ENCODE measurements at places on chromosomes 1 and 21.
A peak's percentile ranks its signal among the peaks of the same experiment; 100 is the strongest.

- DNase-seq: peak; percentile 22
Observed at GRCh38 chr1:222749927-222750326, 12.9 kb downstream of the FAM177B start.

DNA sequence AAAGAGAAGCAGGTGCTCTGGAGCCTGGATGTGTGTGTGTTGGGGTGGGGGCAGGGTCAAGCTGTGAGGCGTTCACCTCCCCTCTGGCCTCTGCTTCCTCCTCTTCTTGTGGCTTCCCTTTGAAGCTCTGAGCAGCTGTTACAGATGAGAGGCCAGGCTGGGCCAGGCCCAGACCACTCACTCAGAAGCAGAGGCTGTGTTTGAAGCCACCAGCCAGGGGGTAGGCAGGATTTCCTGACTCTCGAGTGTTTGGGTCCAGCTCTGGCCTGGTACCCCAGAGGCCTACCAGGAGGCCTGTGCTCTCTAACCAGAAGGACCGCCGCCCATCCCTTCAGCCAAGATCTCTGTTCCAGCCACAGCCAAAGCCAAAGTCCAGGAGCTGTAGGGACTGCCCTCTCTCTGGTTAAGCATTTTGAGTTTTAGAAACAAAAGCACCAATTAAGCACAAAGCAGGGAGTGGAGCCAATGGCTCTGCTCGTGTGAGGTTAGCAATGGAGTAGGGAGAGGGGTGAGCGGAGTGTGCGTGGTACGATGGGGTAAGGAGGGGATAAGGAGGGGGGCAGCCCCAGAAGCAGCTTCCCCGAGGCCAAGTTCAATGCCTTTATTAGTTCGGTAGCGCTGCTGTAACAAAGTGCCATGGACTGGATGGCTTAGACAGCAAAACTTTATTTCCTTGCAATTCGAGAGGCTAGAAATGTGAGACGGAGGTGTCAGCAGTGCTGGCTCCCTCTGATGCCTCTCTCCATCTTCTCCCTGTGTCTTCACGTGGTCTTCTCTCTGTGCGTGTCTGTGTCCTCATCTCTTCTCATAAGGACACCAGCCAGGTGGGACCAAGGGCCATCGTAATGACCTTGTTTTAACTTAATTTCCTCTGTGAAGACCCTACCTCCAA lies 20.5 kb downstream of the RCSD1 start:
- no peak for DNase-seq

- peak; percentile 34 for DNase-seq
Observed at GRCh38 chr21:31347435-31348032, 3.5 kb upstream of the TIAM1 start.

GRCh38 chr1:43932786-43933385 lies 715 bp upstream of the ARTN start:
- peak; percentile 49 for DNase-seq

- no peak for DNase-seq
Observed at GRCh38 chr21:32807717-32808380, 36.3 kb upstream of the PAXBP1 start.

DNA sequence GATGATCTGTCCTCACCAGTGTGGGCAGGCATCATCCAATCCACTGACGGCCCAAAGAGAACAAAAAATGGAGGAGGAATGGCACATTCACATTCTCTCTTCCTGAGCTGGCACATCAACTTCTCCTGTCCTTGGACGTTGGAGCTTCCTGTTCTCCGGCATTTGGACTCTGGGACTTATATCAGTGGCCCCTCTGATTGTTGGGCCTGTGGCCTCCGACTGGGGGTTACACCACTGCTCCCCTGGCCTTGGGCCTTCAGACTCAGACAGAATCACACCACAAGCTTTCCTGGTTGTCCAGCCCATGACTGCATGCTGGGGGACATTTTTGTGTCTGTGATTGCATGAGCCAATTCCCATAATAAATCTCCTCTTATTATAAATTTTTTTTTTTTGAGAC lies 20.1 kb downstream of the IFNLR1 start:
- DNase-seq: no peak

- DNase-seq: no peak
Observed at GRCh38 chr1:62309906-62310305, 9.3 kb downstream of the KANK4 start.

DNA sequence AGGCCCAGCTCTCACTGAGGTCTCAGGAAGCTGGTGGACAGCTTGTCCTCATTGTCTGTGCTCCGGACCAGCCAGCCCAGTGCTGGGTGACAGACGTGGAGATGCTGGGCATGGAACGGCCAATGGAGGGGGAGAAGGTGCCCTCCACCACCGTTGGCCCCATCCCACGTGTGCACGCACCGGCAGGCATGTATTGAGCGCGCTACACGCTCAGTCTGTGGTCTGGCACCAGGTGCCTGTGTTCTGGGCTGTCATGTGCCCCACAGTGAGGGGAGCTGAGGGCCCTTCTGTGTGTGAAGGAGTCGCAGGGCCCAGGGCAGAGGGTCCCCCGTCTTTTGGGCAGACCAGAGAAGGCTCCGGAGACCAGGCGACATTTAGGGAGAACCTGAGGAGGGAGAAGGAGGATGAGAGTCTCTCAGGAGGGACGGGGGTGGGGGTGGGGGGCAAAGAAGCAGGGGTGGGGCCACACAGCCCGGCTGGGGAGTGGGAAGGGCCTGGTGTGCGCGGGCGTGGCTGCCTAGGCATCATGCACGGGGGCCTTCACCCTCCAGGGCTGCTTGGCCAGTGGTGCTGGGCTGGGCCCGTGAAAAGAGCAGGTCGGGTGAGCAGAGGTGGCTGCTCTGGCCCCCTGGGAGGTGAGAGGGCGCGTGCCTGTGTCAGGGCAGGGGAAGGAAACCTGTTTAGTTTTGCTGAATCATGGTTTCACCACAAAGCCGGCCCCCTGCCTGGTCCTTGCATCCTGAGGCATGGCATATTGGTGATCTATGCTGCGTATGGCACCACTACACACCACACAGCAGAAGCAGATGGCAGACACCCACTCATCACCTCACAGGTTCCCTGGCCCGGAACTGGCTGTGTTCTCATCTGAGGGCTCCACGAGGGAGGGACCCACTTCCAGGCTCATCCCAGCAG lies 86.7 kb upstream of the TTC34 start:
- DNase-seq: no peak

- DNase-seq: no peak
Observed at GRCh38 chr21:42022906-42023305, 12.7 kb upstream of the ZBTB21 start.

GRCh38 chr1:247468481-247469140 lies 10.7 kb upstream of the OR2B11 start:
- no peak for DNase-seq

DNA sequence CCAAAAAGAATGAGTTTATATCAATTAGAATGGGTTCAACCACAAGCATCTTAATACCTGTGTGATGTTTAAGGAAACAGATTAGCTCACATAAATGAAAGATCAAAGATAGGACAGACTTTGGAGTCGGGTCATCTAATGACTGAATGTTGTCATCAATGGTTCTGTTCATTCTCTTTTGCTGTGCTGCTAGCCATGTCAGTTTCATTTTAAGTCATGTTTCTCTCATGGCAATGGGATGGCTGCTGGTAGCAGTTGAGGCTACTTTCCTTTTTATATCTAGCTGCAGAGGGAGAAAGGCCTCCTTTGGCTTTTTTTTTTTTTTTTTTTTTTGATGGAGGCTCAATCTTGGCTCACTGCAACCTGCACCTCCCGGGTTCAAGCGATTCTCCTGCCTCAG lies 86.9 kb upstream of the SPAG17 start:
- DNase-seq: no peak

- no peak for DNase-seq
Observed at GRCh38 chr1:19514391-19514831, 29.1 kb upstream of the CAPZB start.

DNA sequence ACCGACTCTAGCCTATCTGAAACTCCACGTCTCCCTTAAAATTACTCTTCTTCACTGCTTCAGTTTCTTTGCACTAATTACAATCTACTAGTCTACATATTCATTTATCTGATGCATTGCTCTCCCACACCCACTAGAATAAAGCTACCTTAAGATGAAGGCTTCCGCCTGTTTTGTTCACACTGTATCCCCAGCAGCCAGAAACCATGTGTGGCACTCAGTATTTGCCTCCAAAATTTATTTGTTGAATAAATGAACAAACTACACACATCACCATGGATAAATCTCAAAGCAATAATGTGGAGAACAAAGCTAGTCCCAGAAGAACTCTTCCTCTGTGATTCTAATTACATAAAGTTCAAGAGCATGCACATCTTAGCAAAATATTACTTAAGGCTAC lies 95.7 kb downstream of the DSCAM start:
- DNase-seq: no peak

GRCh38 chr1:29631361-29631760 lies 395.0 kb downstream of the PTPRU start:
- no peak for DNase-seq

DNA sequence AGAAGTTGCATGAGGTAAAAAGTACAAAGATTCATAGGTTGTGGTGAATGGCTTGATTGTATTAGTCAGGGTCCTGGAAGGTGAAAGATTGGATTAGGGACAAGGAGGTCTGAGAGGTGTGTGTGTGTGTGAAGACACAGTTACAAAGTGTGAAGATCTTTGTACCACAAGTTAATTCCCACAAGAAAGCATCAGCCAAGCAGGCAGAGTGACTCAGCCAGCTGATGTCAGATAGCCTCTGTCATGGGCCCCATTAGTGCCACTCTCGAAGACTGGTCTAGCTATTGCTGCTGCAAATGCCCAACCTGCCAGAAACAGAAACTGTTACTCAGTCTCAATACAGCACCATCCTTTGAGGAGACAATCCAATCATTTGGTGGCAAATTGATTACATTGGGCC lies 96.5 kb downstream of the DTL start:
- DNase-seq: no peak

DNA sequence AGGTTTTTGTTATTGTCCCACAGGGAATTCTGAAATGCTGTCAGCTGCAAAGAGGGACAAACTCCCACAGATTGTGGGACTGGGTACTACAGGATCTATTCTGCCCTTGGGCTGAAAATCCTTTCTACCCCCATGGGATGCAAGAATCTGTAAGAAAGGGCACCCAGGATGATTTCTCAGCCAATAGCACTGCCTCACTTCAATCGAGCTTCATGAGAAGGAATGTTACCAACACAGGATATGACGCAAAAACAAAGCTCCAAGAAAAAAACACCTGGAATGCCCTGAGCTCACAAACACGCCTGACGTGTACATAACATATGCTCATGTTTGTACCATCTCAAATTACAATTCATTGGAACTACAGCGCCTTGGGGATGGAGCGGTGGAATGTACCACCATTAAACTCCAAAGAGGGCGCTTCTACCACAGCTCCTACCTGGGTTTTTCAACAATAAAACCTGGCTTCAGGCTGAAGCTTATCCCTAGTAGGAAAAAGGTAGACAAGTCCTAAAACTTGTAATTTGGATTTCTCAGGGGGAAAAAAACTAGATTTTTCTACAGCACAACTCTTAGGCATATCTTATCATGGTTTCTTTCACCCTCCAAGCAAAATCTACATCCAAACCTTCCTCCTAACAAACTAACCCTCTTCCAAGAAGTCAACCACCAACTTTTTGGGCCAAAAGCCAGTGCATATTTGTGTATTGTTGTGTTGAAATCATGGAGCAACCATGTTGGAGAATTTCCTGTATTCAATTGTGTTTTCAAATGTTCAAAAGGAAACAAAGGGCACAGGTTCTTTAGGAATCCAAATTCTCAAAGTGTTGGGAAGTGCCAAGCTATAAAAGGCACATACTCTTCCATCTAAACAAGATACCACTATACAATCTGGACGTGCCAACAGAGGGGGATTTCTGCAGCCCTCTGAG lies 78.9 kb downstream of the TGFBR3 start:
- no peak for DNase-seq

- DNase-seq: no peak
Observed at GRCh38 chr21:42844411-42845113, 34.8 kb downstream of the WDR4 start.

GRCh38 chr1:8313231-8313630 lies 4.7 kb upstream of the SLC45A1 start:
- no peak for DNase-seq

DNA sequence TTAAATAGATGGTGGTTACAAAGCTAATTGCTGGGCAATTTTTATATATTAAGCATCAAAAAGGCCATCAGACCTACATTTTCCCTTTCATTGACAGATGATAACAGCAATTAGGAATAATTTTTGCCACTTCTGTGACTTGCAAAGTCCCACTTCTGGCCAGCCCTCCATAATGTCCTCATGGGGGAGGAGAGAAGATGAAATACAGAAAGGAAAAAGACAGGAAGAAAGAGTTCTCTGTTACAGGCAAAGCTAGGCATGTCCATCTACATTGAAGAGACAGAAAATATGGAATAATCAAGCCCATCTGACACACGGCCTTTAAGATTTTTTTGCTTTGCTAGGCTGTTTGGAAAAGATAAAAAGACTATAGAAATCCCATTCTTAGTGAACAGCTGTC lies 108.0 kb downstream of the ENAH start:
- no peak for DNase-seq

- DNase-seq: peak; percentile 66
Observed at GRCh38 chr1:170929835-170930554, 5.3 kb upstream of the MROH9 start.

DNA sequence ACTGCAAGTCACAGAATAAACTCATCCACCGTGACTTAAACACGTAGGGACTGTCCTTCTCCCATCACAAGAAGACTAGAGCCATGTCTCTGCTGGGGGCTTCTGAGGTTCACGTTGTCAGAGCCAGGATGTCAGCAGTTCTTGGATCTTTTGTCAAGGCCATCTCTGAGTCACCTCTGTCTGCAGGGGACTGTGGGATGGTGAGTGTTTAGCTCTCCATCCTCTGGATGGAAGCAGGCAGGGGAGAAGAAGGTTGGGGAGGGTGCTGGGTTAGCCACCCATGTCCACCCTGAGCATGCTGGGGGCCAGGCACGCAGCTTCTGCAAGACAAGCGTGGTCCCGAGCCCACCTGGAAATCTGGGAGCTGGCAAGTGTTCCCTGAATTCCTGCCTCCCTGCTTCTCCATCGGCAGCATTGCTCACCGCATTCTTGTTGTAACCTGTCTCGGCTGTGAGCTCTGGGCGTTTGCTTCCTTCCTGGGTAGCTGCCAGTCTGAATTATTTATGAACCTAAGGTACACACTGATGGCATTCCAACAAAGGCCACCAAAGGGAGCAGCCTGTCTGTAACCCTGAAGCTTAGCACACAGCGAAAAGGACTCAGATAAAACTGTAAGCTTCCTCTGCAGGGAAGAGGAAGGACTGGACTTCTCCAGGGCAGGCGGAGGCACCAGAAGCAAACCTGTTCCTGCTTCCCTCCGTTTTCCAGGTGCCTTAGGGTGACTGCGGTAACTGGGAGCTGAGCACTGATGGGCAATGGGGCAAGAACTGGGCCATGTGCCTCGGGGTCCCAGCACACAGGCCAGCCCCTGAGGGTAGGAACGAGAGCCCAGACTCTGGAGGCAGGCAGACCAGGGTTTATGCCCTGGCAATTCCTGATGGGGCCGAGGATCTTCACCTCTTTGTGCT lies 88.6 kb downstream of the RIPK4 start:
- peak; percentile 66 for DNase-seq

GRCh38 chr1:39631361-39632322 lies 7.8 kb downstream of the HEYL start:
- DNase-seq: no peak
